ENCODE measurements at places on chromosomes 16 and 17.

DNA sequence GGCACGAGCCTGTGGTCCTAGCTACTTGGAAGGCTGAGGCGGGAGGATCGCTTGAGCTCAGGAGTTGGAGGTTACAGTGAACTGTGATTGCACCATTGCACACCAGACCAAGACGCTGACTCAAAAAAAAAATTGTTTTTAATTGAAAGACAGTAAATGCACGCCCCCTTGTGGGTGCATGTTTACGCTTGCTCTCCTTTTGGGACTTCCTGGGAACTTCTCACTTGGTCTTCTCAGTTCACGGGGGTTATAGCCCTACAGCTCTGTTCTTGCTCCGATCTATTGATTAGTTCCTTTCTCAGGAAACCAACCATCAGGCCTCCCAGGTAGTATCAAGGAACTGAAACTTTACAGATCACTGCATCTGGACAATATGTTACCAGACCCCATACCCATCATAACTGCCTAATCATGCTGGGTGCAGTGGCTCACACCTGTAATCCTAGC is 14.2 kb upstream of the RIPOR1 start:
- DNase-seq: peak; percentile 76

- peak; percentile 16 for DNase-seq
Observed at GRCh38 chr16:24906199-24906808, 60.5 kb downstream of the SLC5A11 start.

DNA sequence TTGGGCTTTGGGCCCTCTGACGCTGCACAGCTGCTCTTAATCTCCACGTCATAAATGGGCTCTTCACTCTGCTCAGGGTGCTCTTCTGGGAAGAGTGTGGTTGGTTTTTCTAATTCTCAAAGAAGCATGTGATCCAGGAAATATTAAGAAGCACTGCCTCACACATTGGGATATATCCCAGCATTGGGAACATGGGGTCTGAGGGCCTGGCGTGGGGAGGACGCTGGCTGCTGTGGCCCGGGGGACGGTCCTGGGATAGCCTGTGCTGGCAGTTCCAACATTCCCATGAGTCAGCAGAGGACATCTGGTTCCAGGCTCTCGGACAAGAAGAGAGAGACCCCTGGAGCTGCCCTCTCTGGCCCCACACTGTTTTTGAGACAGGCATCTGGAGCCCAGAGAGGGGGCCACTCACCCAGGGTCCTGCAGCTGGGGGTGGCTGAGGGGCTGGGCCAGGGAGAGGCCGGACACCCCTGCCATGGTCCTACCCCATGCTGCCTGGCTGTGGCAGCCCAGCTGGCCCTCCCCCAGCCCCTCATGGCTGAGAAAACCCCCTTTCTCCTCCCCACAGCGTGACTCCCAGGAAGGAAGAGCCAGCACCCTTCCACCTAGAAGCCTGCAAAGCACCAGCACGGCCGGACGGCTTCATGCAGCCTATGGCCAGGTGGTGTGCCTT is 58.8 kb downstream of the NT5M start:
- DNase-seq: no peak

DNA sequence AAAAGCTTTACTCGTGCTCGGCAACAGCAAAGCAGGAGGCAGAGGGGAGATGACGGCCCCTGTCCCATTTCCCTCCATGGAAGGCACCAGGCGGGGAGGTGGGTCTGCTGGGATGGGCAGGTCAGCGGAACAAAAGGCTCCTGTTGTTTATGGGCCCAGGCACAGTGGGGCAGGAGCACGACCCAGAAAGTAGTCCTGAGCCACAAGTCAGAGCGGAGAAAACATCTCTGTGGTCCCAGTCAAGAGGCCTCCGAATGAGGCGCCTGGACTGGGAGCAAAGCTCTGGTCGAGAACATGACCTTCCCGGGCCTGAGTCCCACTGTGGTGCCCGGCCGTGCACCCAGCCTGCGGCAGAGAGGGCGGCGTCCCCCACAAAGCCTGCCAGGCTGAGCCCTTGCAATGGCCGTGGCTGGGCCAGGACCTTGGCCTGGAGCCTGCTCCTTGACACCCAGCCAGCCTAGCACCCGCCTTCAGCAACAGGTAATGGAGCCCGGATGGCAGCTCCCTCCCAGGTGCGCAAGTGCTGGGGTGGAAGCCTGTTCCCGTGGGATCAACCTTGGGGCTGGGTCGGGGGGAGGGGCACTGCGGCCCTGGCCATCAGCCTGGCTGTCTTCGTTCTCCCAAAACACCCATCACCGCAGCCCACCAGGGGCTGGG is 3.6 kb downstream of the RFNG start:
- no peak for DNase-seq

GRCh38 chr16:2172688-2173335 is 17.2 kb downstream of the TRAF7 start:
- DNase-seq: no peak

- DNase-seq: no peak
Observed at GRCh38 chr17:44251062-44251461, 16.9 kb downstream of the SLC4A1 start.

- peak; percentile 81 for DNase-seq
Observed at GRCh38 chr16:70703041-70703834, 17.4 kb upstream of the MTSS2 start.

DNA sequence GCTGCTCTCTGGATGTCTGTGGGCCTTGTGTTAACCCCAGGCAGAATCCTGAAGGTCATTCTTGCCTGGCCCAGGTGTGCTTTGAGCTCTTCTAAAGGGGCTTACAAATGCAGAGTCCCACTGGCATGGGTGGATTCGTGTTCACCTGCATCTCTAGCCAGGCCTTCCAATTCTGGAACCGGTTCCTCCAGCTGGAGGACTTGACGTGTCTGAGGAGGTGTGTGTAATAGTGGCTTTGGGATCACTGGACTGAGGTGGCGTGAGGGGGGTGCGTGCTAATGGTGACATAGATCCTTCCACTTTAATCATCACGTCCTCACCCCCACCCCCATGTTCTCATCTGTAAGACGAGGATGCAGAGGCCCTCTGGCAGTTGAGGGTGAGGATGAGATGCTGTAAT is 4.8 kb downstream of the GSE1 start:
- DNase-seq: no peak

- no peak for DNase-seq
Observed at GRCh38 chr16:51337662-51338061, 186.6 kb upstream of the SALL1 start.

- no peak for DNase-seq
Observed at GRCh38 chr17:77115510-77115909, 25.3 kb upstream of the SEC14L1 start.

GRCh38 chr17:8719291-8720246 is 25.1 kb downstream of the CCDC42 start:
- no peak for DNase-seq

- DNase-seq: no peak
Observed at GRCh38 chr17:51261024-51261963, 948 bp downstream of the UTP18 start.

DNA sequence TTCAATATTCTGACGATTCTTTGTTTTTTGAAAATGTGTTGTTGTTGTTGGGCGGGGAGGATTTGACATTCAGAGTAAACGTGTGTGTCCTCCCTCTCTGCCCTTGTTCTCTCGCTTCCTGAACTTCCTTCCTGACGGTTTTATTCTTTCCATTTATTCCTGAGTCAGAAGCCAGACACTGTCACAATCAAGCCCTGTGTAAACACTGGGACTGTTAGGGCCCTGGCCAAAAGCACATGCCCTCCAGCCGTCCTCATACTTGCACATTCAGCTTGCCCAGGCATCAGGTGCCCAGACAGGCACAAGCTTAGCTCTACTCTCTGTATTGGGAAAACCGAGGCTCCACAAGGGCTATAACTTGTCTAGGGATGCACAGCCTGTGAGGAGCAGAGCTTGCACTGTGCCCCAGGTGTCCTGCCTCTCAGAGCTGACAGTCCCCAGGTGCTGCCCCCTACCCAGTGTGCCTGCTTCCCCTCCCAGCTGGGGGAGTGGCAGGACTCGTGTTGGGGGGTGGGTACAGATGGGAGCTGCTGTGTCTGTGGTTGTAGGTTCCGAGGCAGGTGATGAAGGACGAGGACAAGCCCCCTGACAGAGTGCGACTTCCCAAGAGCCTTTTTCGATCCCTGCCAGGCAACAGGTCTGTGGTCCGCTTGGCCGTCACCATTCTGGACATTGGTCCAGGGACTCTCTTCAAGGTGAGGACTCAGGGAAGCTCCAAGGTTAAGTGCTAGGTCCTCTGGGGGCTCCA is 9.7 kb downstream of the ADGRG3 start:
- no peak for DNase-seq

- no peak for DNase-seq
Observed at GRCh38 chr16:58339452-58339981, 44.7 kb upstream of the PRSS54 start.

- no peak for DNase-seq
Observed at GRCh38 chr17:50027881-50028735, 27.8 kb upstream of the ITGA3 start.

- no peak for DNase-seq
Observed at GRCh38 chr16:89695875-89696669, 5.4 kb downstream of the SPATA2L start.

- DNase-seq: no peak
Observed at GRCh38 chr17:50471009-50471905, 2.6 kb upstream of the CHAD start.

- DNase-seq: no peak
Observed at GRCh38 chr16:66881014-66881417, 701 bp downstream of the PDP2 start.

DNA sequence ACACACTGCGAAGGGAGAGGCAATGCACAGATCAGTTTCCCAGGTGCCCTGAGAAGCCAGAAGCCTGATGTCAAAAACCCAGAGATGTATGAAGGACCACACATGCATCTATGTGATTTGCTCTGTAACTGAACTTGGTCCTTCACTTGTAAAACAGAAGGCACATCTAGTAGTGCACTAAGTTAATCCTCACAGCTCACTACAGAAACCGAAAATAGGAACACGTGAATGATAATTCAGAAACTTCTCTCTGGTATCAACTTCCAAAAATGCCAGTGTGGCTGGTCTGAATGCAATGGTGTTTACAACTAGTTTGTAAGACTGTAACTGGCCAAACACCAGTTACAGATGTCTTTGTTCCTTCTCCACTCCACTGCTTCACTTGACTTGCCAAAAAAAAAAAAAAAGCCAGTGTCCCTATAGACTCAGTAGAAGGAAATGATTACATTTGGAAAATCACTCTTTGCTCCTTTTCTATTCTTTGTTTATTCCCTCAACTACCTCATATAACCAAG is 11.3 kb downstream of the ANKRD40 start:
- DNase-seq: no peak

DNA sequence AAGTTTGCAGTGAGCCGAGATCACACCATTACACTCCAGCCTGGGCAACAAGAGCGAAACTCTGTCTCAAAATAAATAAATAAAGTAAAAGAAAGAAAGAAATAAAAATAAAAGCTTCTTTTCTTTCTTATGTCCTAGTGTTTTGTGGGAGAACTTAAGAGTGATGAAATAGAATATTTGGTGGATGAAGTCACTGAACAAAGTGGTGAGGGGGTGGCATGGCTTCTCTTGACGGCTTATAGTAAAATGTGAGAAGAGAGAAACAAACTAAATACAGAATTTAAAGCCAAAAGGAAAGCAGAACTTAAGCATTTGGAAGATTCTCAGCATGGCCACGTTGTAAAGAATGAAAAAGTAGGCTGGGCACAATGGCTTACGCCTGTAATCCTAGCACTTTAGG is 15.3 kb downstream of the SGF29 start:
- DNase-seq: peak; percentile 8

GRCh38 chr16:3246002-3246401 is 10.4 kb downstream of the MEFV start:
- DNase-seq: no peak

GRCh38 chr16:89095491-89095951 is 1.9 kb downstream of the ACSF3 start:
- no peak for DNase-seq

DNA sequence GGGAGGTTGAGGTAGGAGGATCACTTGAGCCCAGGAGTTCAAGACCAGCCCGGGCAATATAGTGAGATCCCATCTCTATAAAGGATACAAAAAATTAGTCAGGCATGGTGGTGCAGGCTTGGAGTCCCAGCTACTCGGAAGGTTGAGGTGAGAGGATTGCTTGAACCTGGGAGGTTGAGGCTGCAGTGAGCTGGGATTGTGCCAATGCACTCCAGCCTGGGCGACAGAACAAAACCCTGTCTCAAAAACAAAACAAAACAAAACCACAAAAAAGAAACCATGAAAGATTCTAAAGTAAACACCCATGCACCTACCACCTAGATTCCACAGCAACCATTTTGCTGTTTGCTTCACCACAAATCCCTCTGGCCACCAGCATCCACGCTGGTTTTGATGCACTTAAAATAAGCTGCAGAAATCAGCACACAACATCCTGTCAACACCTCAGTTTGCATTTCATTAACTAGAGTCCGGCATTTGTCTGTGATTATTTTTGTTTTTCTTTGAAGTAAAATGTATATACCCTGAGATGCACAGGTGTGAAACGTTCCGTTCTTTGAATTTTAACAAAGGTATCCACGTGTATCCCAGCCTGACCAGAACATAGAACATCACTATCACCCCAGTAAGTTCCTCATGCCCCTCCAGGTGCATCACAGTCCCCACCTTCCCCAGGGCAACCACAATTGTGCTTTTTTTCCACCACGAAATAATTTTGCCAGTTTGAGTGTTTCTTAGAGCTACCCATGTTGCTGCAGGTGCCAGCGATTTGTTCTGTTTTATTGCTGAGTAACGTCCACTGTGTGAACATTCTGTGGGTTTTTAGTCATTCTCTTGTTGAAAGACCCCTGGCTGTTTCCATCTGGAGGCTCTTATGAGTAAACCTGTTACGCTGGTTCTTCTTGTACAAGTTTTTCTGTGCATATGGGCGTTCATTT is 191.5 kb downstream of the SEC14L1 start:
- DNase-seq: no peak

GRCh38 chr16:4882000-4882632 is 34.8 kb downstream of the UBN1 start:
- peak; percentile 32 for DNase-seq

GRCh38 chr17:36640836-36641235 is 39.5 kb downstream of the MRM1 start:
- no peak for DNase-seq

DNA sequence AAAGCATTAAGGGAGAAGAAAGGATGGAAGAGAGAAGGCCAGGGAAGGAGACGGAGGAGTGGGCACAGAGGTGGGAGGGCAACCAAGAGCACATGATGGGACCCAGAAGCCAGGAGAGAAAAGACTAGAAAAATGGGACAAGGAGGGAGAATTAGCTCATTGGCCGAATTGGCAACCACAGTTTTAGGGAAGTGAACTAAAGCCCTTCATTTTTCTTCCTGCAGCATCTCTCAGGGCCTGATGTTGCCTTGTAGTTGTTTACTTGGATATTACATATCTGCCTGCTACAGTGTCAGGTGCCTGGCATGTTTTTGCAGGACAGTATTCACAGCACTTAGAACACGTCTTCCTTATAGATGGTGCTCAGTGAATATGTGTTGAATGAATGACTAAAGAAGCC is 19.0 kb downstream of the EMP2 start:
- DNase-seq: no peak

GRCh38 chr17:6545291-6545690 is 11.1 kb downstream of the PITPNM3 start:
- no peak for DNase-seq

DNA sequence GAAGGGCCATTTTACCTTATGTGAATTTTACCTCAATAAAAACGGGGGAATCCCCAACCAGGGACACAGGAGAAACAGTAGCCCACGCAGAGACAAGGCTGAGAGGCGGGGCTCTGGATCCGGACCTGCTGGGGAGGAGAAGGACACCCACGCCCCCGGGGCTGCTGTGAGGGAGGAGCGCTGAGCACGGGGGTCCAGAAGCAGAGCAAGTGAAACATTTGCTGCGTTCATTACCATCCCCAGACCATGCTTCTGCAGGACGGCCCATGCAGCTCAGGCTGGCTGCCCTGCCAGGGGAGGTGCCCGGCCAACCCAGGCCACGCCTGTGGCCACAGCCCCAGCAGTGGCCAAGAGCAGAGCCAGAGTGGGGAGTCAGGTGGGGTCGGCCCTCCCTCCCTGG is 50.0 kb downstream of the KCNJ18 start:
- no peak for DNase-seq
